Activated CD8-positive, alpha-beta memory T cell treated with anti-CD3 and anti-CD28 coated beads for 4 hours (primary cell): ENCODE measurements at places on chromosomes 4 and X.

GRCh38 chr4:128357286-128357685 is 69.7 kb upstream of the PGRMC2 start:
- DNase-seq: no peak

- no peak for DNase-seq
These were observed 2204.5 kb downstream of the ARAP2 start for GRCh38 chr4:34039766-34040165.

GRCh38 chr4:39668887-39669286 is 29.0 kb upstream of the UBE2K start:
- no peak for DNase-seq

GRCh38 chr4:188986271-188986689 is 847.0 kb downstream of the TRIML1 start:
- no peak for DNase-seq

GRCh38 chr4:20430259-20430941 is 178.7 kb downstream of the SLIT2 start:
- DNase-seq: no peak

DNA sequence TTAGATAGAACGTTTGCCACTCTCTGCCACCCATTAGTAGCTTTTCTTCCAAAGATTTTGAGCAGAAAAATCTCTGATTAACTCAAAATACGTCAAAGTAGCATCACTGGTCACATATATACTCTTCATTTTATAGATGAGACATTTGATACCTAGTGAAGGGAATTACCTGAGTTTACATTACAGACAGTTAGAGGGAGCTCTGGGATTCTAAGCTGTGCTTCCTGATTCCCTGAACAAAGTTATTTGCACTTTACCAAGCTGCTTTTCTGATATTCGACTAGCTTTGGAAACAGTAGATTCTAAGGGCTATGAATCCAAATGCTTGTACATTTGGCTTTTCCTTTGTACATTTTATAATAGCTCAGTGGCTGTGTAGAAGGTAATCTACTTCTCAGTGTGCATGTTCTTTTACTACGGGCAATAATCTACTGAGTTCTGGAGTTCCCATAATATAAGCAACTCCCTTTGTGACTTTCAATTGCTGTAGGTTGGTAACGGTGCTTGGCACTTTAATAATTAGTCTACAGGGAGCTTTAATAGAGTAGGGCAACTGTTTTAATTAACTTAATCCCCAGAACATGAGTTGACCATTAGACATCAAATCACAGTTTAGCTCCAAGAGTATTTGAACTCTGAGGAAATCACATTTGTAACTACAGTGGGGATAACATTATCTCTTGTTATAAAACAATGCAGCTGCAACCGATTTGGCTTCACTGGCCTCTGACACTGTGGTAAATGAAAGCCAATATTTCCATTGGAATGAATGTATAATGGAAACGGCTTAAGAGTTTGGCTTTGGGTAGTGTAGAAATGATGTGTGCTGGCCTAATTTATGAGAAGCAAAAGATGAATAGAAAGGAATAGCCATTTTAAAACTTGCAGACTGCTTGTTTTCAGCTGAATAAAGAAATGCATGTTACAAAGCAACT is 1602.4 kb downstream of the STIM2 start:
- DNase-seq: no peak

DNA sequence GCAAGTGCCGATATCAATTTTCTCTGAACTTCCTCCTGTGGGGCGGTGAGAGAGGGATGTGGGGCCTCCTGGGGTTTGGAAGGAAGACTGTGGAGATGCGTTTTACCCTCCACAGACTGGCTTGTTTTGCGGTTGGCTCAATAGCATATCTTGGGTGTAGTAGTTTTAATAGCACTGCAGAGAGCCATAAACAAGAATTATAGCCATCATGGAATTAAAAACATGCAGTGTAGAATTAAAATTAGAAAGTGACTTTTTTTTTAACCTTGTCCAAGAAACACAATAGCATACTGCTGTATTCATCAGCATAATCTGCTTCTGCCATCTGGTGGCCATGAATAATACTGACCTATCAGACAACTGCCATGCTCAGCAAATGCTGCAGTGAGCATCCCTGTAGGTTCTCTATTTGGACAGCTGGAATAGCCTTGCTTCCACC is 47.3 kb upstream of the SCML1 start:
- DNase-seq: no peak

- no peak for DNase-seq
These were observed 27.2 kb upstream of the SLC25A4 start for GRCh38 chr4:185115827-185116232.

DNA sequence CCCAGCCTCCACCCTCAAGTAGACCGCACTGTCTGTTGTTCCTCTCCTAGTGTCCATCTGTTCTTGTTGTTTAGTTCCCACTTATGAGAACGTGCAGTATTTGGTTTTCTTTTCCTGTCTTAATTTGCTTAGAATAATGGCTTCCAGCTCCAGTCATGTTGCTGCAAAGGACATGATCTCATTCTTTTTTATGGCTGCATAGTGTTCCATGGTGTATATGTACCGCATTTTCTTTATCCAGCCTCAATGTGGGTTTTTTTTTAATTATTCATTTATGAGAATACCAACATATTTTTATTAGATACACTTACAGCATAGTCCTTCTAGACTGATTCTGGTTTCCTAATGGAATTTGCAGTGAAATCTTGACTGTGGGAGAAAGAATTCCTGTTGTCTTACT is 1.3 kb downstream of the VMA21 start:
- no peak for DNase-seq

- no peak for DNase-seq
These were observed 412.8 kb downstream of the HNRNPD start for GRCh38 chr4:81960961-81961360.

DNA sequence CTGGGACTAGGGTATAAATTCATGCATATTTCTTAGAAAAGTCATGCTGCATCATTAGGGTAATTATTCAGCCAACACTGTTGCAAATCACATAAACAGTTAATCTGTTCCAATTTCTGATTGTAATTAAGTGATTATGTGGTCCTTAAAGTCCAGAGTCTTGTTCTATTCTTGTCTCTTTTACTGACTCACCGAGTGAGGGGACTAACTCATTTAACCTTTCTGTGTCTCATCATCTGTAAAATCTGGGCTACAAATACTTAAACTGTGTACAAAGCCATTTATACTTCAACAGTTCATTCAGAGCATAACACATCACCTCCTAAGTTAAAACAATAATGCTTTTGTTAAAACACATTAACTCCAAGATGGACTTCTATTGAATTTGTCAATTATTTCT is 65.4 kb upstream of the KLHL13 start:
- no peak for DNase-seq

DNA sequence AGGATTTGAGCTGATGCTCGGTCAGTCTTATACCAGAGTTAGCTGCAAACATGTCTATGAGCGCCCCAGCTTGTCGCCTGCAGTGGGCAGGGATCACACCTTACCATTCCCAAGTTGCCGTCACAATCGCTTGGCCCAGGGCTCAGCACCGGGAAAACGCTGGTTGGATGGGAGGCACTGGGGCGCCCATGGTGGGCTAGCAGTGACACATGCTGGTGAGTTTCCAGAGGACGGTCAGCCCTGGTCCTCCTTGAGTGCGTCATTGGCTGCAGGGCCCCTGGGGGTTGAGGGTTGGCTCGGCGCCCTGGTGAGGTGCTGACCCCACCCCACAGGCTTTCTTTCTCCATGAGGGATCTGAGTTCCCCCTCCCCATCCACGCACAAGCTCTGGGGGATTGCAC is 50.4 kb downstream of the SORCS2 start:
- no peak for DNase-seq

GRCh38 chrX:110442635-110443034 is 84.0 kb downstream of the RTL9 start:
- DNase-seq: no peak

DNA sequence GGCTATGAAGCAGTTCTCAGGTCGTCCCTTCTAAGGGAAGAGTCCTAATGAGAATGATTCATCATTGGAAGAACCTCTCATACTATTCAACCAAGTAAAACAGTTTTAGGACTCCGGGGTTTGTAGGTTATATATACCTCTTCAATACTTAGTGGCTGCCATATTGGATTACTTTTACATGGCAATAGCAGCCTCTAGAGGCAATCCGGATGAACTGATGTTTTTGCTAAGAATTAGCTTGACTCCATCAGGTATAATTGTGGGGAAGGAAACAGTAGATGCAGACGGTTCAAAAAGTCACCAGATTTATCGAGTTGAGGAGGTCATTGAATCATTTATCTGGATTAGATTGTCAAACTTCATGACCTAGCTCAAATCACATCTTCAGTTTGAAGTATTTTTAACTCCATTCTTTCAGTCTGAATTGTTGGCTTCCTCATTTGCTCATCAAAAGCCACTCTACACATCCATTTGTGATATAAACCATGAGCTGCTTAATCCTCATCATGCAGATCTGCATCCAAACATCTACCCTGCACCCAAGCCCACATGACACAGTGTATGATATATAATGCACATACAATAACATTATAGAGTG is 28.4 kb downstream of the GUCY1B1 start:
- no peak for DNase-seq

- DNase-seq: no peak
These were observed 16.2 kb upstream of the SGMS2 start for GRCh38 chr4:107808572-107808971.

DNA sequence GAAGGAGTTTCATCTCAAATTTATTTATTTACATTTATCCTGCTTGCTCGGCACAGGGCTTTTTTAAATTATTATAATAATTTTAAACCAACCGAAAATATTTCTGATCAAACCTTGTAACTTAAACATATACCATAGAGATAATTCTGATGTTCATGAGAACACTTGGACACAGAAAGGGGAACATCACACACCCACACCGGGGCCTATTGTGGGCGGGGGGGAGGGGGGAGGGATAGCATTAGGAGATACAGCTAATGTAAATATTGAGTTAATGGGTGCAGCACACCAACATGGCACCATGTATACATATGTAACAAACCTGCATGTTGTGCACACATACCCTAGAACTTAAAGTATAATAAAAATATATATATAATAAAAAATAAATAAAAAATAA is 2.9 kb downstream of the ANXA5 start:
- DNase-seq: no peak

DNA sequence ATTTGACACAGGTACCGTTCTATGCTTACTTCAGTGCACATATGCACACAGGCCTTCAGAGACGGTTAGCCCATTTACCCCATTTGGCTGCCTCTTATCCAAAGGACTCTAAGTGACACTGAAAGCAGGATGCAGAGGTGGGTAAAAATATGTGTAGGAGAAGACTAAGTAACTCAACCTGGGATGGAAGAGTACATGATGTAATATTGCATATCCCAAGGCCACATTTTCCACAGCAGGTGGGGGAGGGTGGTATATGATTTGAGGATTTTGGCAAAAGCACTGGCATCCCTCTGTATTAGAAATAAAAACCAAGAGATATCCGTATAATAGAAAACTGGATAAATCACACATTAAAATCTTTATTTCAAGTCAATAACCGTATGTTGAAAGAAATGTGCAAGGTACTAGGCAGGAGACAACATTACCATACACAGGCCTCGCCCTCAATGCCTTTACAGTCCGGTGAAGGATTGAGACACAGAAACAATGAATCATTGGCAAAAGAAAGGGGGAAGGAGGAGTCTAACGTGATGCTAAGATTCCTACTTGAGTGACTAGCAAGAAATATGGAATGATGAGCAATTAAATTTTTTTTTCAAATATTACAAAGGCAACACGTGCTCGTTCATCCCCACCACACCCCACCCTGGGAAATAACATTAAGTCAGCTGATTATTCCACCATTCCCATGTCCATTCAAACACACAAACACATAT is 161.0 kb upstream of the RASGEF1B start:
- DNase-seq: no peak

DNA sequence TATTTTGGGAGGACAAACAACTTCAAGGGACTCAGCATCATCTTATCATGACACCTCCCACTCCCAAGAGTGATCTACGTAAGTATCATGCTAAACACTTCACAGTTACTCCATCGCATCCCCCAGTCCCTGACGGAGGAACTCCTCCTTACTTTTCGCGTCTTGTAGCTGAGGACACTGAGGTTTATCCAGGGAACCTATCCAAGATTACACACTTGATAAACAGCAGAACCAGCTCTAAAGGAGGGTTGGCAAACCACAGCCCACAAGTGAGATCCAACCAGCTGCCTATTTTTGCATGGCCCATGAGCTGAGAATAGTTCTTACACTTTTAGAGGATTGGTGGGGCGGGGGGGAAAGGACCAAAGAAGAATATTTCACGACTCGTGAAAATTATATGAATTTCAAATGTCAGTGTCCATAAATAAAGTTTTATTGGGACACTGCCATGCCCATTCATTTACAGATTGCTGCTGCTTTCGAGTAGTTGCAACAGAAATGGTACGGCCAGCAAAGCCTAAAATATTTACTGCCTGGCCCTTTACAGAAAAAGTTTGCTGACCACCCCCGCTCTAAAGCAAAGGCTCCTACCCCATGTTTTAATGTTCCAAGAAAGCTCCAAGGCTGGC is 47.8 kb downstream of the SEPSECS start:
- no peak for DNase-seq

GRCh38 chr4:165198329-165198728 is 9.0 kb upstream of the KLHL2 start:
- no peak for DNase-seq

DNA sequence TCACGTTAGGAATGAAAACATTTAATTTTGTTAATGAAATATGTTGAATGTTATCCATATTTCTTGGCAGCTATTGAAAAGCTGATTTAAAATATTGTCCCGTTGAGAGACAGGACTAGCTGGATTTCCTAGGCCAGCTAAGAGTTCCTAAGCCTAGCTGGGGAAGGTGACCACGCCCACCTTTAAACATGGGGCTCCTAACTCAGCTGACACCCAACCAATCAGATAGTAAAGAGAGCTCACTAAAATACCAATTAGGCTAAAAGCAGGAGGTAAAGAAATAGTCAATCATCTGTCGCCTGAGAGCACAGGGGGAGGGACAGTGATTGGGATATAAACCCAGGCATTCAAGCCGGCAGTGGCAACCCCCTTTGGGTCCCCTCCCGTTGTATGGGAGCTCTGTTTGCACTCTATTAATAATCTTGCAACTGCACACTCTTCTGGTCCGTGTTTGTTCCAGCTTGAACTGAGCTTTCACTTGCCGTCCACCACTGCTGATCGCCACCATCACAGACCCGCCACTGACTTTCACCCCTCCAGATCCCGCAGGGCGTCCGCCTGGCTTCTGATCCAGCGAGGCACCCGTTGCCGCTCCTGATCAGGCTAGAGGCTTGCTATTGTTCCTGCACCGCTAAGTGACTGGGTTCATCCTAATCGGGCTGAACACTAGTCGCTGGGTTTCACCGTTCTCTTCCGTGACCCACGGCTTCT is 308.9 kb downstream of the GLUD2 start:
- no peak for DNase-seq

DNA sequence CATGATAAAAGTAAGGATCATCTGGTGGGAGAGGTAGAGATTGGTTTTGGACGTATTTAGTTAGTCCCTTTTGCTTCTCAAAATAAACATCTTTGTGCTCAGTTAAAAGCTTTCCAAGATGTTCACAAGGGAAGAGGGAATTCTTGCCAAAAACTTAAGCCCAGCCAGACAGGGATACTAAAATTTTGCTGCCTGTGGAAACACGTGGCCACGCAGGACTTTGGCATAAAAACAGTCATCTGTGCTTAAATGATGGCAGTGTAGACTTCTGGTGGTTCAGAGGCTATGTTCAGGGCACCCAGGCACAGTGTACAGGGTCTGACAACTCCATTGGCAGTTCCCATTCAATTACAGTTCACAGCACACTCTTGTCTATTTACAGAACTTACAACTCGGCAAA is 93.2 kb upstream of the JADE1 start:
- no peak for DNase-seq

- no peak for DNase-seq
These were observed 41.7 kb upstream of the ABCG2 start for GRCh38 chr4:88200186-88200585.

- no peak for DNase-seq
These were observed 15.5 kb upstream of the CYLC1 start for GRCh38 chrX:83845397-83845796.
